Stimulated activated naive CD8-positive, alpha-beta T cell treated with anti-CD3 and anti-CD28 coated beads, Interleukin-15, amount 100 ng/mL, for 72 hours (primary cell): ENCODE measurements at places on chromosomes 1 and 21.

DNA sequence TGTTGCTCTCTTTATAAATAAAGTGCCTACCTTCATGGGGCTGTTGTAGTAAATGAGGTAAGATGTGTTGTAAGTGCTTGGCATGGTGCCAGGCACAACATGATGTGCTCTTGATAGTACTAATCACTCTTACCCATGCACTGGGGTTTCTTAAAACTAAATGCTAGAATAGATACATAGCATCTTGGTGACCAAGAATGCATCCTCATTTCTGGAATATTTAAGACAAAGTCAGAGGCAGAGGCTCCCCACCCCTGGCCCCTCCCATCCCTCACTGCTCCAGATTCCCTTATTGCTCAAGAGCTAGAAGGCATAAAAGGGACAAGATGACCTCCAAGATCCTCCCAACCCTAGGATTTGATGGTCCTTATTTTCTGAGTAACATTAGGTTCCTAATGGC lies 61.3 kb downstream of the GLUL start:
- no peak for DNase-seq

GRCh38 chr1:198268784-198269645 lies 112.2 kb downstream of the NEK7 start:
- no peak for DNase-seq

GRCh38 chr1:207355060-207355459 lies 33.6 kb downstream of the CD55 start:
- no peak for DNase-seq

DNA sequence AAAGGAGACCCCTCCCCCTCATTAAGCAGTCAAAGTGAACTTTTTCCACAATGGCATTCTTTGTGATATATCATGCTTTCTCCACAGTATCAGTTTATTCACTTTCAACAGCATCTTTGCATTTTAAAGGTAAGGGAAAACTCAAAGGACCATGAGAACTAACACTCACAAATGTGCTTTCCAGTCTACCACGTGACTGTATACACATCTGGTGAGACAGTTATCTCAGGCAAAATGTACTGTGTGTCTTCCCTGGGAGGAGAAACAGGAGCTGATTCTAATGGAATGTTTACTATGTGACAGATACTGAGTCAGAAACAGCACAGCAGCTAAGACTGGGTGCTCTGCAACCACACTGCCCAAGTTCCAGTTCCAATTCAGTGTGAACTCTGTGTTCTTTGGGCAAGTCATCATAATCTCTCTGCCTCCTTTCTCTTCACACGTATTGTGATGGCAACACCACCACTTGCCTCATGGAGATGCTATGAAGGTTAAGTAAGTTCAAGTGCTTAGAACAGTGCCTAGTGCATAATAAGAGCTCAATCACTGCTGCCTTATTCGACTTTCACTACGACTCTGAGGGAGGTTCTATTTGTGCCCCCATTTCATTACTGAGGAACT lies 79.0 kb downstream of the SLC45A1 start:
- DNase-seq = peak; percentile 44

DNA sequence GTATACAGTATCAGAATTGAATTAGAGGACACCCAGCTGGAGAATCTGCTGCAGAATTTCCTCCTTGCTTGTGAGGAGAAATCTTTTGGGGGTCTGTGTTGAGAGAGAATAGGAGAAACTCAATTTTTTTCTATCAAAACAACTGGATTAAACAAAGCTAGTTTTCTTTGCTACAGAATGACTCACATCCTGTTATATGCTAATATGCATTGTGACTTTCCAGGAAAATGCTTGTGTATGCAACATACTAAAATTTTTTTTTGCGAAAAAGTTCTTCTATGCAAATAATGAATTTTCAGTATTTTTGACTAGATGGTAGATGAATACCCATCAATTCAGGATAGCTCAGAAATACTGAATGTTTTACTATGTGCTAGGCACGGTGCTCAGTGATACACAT lies 2.2 kb downstream of the VAMP4 start:
- no peak for DNase-seq

GRCh38 chr1:6258675-6259074 lies 2.2 kb downstream of the GPR153 start:
- DNase-seq = no peak

DNA sequence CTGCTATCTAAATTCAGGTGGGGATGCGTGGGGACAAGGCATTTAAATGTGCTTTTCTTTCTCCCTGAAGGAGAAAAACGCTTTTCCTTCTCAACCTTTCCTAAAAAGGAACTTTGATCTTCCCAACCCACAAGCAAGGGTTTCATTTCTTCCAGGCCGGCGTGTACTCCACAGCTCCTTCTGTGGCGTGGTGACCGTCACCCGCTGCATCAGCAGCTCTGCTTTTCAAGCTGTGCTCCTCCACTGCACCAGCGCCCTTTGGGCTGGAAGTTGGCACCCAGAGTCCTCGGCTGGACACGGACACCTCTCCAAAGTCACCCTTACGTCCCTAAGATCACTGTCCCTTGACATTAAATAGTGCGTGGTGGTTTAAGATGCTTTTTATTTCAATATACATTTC lies 54.3 kb downstream of the PEX14 start:
- no peak for DNase-seq

GRCh38 chr1:186188736-186189135 lies 186.3 kb downstream of the TPR start:
- no peak for DNase-seq

GRCh38 chr1:206778031-206778430 lies 5.7 kb upstream of the IL10 start:
- no peak for DNase-seq

GRCh38 chr1:54611621-54612020 lies 11.7 kb downstream of the FAM151A start:
- DNase-seq = no peak

GRCh38 chr1:207067185-207067584 lies 14.1 kb downstream of the PFKFB2 start:
- no peak for DNase-seq

GRCh38 chr1:5297886-5298239 lies 643.5 kb downstream of the AJAP1 start:
- DNase-seq = no peak

- no peak for DNase-seq
Observed at GRCh38 chr21:28487455-28488070, 505.1 kb downstream of the LTN1 start.

DNA sequence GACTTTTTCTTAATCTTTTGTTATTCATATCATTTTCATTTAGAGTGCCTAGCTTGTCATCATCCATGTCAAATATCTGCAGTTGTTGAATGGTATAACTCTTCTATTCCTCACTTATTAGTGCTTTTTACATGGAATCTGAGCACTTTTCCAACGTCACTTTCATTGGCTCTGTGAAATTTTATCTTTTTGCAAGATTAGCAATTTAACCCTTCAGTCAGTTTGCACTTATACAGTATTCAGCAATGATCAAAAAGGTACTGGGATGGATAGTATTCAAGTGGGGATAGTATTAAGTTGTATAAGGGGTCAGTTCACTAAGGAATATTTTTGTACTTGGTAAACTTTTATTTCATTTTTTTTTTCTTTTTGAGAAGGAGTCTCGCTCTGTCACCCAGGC lies 150.0 kb downstream of the RASAL2 start:
- DNase-seq = no peak

DNA sequence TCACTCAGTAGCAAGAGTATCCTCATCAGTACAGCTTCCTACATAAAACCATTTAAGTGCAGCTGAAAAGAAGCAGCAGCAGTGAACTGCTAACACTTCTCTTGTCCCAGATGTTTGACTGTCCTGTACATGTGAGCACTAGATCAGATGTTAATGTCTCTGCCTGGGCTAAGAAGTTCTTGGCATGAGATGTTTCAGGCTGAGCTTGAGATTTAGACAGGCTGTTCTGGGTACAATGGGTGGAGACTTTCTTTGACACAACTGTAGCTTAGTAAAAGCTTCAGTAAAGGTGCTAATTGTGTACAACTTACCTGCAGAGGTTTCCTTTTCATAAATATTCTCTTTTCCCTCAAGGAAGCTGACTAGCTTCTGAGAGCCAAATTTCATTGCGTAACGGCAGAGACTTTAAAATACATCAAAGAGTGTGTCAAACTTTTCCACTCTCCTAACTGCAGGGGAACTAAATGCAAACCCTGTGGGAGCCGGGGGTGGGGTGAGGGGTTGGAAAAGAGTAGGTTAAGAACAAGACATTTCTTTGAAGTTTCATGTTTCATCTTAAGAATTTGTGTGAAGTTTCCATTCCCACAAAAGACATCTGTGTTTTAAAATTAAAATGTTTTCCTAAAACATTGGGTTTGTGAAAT lies 82.1 kb upstream of the CCDC190 start:
- no peak for DNase-seq

DNA sequence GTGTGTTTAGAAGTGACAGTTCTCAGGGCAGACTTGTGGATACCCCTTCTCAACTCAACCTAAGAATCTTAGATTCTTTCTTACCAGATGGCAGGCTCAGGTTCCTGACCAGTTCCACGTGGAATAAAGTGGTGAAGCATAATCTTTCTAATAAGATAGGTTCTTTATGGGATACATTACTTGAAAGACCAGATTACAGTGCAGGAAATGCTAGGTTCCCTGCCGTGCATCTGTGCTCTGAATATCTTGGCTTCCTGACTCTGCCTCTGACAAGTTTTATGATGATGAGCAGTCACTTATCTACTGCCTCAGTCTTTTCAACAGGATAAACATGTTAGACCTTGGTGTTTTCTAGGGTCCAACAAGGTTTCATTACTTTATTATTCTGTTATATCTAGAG lies 207.9 kb upstream of the CACYBP start:
- DNase-seq = no peak

- no peak for DNase-seq
Observed at GRCh38 chr1:48841966-48842365, 65.3 kb upstream of the BEND5 start.

DNA sequence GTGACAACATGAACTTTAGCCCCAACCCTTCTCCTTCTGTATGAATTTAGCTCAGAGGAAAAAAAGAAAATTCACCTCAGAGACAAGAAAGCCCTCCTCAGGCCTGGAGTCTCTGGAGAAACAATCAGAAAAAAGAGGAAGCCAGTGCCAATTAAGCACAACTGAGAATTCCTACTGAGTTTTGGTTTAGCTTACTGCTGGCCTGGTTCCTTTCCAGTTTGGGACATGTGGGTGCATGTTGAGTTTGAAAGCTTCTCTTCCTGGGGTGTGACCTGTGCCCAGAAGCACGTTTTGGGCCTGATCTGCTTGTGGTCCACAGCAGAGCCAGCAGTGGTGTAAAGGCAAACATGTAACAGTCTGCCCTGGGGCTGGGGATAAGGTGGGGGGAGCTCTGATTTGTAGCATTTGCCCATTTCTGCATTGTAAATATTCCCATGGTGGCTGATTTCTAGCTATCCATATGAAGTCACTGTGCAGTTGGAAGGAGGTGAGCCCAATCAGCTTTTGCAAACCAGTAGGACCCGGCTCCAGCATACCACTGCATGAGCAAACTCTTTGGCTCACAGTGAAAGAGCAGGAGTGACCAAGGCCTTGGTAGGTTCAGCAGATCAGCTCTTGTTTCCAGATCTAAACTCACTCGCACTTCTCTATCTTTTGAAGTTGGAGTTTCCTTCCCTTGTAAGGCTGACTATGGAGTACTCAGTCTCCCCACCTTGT lies 4.7 kb upstream of the THEM5 start:
- DNase-seq = no peak

GRCh38 chr1:54474310-54475251 lies 68.4 kb upstream of the SSBP3 start:
- no peak for DNase-seq

- no peak for DNase-seq
Observed at GRCh38 chr1:184507604-184508280, 120.9 kb downstream of the C1orf21 start.

DNA sequence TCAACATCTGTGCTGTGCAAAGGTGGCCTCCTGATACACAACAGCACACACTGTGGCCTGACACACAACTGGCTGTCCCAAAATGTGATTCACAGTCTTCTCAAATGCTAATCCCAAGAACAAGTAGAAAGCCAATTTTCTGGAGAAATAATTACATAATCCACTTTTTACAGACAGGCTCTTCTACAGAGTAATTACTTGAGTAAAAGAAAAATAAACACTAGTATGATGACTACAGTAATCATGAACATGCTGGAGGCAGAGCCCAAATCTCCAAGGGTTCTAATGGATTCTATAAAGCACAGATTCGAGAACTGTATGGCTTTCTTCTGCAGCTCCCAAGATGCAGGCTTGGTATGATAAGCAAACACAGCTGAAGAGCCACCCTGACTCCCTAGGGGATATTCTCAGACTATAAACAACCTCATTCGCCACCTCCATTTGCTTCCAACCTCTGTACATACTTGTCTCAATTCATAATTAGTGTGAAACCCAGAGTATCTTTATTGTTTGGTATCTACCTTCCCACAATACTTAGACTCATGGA lies 81.9 kb downstream of the SIPA1L2 start:
- no peak for DNase-seq

DNA sequence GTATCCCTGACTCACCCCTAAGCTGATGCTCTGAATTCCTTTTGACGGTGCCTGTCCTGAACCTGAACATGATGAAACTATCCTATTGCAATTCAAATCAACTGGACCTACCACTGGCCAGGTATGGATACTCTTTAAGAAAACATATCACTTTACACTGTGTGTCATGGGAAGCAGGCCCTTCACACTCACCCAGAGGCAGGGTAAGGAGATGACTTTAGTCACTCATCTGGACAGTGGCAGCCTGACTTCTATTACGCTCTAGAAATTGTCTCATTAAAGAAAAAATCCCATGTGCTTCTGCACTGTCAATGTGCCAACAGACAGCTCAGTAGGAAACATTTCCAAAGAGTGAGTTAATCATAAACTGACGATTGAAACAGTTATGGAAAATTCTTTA lies 94.3 kb downstream of the VAV3 start:
- no peak for DNase-seq

DNA sequence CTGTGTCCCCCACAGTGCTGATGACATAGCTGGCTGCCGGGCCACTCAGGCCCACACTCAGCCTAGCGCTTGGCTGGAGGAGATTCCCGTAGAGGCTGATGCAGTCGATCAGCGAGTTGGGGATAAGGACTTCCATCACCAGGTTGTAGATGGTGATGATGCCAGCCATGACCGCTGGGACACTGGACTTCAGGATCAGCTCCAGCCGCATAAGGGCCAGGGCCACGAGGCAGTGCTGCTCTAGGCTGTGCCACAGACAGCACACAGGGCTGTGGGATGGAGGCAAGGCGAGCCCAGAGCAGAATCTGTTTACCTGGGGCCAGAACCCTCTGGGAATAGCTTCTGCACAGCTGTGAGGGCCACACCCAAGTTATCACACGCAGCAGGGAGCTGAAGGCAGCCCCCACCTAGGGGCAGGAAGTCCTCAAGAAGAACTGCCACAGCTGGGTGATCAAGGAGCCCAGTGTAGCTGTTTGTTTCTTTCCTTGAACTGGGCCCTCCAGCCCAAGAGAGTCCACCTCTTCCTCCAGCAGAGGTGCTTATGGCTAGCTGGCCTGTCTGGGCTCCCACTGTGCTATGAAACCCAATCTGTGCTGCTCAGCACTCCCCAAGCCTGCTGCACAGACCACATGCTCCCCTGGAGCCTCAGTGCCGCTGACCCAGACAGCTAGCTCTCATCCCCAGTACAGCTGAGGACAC lies 6.2 kb downstream of the SLC2A1 start:
- DNase-seq = no peak
